Calu3 (cell line): ENCODE measurements at places on chromosomes 1 and 21.
A peak's percentile ranks its signal among the peaks of the same experiment; 100 is the strongest.

- DNase-seq: peak; percentile 40
Observed at GRCh38 chr1:233993651-233994050, 89.2 kb downstream of the SLC35F3 start.

DNA sequence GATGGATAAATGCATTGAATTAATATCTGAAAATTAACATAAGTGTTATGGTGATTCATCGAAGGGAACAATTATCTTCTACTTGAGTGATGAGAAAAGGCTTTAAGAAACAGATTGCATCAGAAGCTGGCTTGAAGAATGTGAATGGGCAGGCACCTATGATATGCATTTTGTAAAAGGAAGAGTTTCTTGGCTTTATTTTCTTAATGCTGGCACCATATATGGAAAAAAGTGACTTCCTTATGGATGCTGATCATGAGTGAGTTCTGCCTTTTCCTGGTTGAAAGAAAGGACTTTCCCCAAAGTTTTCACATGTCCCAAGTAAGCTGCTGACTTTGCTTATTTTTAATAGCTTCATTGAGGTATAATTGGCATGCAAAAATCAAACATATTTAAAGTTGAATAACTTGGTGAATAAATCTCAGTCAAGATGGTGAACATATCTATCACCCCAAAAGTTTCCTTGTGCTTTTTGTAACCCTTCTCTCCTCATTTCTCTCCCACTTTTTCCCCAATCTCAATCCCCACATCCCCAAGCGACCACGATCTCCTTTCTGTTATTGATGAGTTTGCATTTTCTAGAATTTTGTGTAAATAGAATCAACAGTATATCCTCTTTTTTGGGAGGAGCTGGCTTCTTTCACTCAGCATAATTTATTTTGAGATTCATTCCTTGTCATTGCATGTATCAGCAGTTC, 74.2 kb downstream of the SPATA46 start:
- DNase-seq: no peak

DNA sequence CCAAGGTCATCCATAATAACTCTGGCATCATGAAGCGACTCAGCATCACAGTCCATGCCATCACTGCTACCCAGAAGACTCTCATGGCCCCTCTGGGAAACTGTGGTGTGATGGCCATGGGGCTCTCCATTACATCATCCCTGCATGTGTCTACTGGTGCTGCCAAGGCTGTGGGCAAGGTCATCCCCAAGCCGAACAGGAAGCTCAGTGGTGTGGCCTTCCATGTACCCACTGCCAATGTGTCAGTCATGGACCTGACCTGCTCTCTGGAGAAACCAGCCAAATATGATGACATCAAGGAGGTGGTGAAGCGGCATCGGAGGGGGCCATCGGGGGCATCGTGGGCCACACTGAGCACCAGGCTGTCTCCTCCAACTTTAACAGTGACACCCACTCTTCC, 65.1 kb upstream of the ARHGAP29 start:
- DNase-seq: no peak

- DNase-seq: peak; percentile 49
Observed at GRCh38 chr1:156086256-156086662, 4.0 kb upstream of the MEX3A start.

- DNase-seq: no peak
Observed at GRCh38 chr1:25161981-25162380, 70.3 kb downstream of the SYF2 start.

DNA sequence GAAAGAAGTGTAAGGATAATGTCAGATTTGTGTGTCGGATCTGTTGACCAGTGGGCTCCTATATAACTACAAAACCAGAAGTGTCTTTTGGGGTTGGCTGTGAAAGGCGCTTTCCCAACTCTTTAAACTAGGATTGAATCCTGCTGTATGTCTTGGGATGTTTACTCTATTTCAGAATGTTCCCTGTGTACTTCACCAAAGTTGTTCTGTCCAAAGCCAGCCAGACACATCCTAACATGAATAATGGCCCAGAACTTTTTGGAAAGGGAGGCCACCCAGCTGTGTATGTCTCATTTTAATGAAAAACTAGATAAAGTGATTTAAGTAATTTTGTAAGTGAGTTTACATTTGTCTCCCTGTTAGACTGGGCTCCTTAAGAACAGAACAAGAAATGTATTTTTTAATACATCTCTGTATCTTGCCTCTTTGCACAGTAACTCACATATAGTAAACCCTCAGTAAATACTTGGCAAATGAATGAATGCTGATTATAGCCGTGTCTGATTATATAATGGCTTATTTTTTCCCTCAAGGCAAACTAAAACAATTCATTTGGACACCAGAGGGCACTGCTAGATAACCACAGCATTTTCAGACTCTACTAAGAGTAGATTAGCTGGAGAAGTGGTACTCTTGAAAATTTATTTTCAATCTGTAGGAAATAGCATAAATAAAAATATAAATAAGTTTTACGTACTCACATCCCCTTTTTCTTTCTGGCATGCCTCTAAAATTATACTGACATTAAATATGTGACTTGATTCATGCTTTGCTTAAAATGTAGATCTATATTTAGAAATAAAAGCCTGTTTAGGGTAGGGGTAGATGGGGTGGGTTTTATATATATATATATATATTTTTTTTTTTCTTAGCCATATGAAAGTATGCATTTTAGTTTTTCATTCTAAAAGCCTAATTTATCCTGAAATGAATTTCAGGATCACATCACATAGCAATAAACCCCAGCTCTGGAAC, 23.8 kb downstream of the TSEN15 start:
- DNase-seq: peak; percentile 50

DNA sequence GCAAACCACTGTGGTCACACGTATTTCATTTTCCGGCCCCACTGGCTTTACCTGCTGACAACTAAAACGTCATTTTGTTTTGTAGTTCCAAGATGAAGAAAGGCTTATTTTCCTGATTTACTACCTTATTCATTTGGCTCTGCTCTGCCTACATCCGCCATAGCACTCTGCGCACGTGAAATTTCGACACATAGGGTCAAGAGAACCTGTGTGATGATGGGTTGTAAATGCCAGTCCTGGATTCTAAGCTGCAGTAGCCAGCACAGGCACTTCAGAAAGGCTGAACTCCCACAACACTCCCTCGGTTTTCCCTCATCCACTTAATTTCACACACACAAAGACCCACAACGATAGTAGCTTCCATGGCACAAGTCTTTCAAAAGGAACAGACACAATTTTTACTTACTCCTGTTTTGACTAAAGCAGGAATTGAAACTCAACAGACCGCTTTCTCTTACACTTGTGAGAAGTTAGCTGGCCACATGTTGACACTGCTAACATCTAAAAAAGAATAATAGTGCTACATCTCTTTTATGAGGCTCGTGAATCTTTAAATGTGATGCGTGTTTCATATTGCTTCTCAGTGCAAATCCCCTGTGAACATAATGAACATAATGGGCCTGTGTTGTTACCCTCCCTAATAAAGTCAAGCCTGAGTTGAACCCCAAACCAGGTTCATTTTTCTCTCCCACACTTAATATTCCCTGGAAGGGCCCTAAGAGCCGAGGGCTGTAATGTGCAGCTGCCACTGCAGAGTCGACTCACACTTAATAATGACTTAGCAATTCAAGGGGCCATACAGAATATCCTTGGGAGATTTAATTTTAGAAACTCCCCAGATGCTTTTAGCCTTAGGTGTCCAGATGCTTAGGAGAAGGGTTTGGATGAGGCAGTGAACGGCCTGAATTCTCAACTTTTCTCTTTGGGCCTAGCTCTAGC, 1.5 kb upstream of the RUNX1 start:
- no peak for DNase-seq

DNA sequence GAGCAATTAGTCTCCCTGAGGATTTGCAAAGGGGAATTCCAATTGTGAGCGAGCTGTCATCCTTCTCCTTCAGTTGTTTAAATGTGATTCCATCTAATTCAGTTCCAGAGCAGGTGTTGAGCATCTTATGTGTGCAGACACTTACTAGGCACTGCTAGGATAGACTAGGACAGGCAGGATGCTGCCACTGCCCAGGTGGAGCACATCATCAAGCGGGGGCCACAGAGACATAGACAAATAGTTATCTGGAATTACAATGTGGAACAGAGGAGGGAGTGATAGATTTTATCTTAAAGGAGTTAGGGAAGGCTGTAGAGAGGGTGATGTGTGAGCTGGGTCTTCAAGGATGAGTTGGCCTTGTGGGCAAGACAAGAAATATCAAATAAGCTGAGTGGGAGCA, 55.9 kb downstream of the CDC7 start:
- no peak for DNase-seq

- DNase-seq: no peak
Observed at GRCh38 chr1:45117766-45118165, 88.6 kb downstream of the ZSWIM5 start.

DNA sequence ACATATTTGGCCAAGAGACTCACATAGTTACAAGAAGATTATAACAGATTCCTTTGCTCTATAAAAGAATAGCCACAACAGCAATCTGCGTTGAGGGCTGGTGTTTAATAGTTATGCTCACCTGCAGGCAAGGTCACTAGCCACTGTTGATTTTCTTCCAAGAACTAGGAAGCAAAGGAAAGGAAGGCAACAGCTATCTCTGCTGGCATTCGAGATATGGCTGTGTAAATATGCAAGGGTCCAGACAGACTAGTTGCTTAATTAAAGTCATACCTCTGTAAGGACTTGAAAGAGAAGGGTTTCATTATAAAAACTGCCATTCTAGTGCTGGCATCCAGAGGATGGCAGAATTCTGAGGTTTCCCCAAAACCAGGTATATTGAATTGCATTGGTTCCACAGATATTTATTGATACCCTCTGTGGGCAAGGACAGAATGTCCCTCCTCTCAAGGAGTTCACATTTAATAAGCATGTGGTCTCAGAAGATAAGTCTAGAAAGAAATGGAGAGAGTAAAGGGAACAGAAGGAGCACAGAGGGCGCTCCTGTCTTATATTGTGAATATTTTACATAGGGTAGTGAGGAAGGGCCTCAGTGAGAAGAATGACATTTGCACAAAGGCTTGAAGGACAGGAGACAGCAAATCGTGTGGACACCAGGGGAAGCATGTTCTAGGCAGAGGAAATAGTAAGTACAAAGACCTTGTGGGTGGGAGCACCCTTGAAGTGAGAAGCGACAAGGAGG, 23.6 kb upstream of the PLEKHA6 start:
- no peak for DNase-seq

DNA sequence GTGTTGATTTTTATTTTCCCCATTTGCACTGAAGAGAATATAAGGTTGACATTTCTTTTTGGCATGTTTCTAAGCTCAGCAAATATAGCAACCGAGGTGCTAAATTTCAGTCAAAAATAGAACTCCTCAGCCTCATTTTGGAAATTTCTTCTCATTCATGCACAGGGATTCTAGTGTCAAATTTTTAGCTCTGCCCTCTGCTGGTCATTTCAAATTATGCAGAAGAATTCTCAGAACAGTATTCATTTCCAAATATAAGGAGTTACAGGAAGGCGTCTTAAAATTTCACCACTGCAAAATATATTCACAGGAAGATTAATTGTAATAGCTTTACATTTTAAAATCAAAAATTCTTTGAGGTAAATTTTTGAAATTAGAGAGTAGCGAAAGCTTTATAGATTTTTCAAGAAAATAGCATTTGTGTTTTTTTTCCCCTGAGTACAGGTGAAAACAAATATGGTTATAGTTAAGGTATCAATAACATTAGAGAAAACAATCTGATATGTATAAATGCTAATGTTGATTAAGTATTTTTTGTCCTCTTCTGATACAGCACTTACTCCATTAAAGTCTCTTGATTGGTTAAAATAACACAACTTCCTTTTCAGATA, 57.9 kb downstream of the FMN2 start:
- peak; percentile 34 for DNase-seq

DNA sequence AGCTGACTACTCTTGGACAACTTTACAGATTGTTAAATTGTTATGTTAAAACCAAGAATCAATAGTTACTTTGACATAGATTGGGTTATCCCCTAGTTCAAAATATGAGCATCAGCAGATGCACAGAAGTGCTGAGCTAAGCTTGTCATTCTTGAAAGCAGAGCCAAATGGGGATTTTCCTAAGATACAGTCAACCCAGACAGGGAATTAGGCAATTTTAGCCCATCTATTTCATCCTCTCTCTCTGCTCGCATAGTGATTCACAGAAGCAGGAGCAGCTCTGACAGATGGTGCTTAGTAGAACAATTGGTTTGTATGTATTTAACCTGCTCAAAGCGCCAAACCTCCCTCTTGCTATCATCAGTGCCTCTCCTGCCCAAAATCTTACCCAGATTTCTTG, 27.9 kb upstream of the PRRC2C start:
- no peak for DNase-seq

DNA sequence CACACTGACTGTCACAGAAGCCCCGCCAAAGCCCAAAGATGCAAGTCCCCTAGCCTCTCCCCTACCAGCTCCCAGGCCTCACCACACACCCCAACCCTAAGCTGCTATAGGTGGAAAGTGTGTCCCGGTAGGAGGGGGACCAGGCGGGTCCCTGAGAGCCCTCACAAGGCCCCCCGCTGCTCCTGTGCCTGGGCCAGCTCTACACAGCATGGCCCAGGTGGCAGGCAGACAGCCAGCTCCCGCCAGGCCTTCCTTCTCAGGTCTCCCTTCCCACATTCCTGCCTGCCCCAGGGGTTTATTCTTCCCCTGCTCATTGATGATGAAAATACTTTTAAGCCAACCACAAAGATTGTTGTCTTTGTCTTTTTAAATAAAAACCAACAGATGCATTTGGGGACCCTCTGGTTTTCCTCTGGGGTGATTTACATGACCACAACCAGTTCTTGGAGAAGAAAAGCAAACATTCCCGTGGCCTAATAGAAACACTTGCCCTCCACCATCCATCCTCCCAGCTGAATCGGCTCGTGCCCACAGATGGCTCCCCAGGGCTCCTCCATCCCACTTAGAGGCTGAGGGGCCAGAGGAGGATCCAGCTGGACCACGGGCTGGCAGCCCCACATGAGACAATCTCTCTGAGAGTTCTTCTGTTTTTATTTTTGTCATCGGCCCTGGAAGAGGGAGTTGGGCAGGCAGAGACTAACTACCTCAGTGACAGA, 93.1 kb downstream of the DMRTB1 start:
- no peak for DNase-seq

GRCh38 chr1:8137481-8138244, 111.6 kb upstream of the ERRFI1 start:
- DNase-seq: peak; percentile 33

DNA sequence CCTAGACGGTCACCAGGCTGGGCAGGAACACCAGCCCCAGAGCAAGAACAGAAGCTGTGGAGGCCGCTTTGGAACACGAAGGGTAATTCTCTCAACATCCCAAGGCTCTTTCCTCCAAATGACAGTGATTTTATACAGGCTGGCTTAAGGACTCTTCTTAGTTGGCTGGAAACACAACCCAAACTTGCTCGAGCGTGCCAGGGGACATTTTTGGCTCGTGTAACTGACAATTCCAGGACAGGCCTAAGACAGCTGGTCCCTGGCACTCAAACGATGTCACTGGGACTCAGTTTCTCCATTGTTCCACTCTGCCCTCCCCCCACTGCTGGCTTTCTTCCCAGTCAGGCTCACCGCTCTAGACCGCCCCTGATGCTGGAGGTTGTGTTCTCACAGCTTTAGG, 164.7 kb downstream of the NPHP4 start:
- DNase-seq: no peak
